ENCODE measurements at places on chromosomes 1 and 21.

- no peak for DNase-seq
These were observed 4.7 kb upstream of the CD160 start for GRCh38 chr1:145714524-145715111.

- no peak for DNase-seq
These were observed 23.2 kb downstream of the C1orf94 start for GRCh38 chr1:34199927-34200326.

- DNase-seq, result peak; percentile 12
These were observed 742 bp downstream of the TMEM222 start for GRCh38 chr1:27322569-27323240.

- DNase-seq, result no peak
These were observed 13.2 kb upstream of the SLC2A1 start for GRCh38 chr1:42971841-42972291.

DNA sequence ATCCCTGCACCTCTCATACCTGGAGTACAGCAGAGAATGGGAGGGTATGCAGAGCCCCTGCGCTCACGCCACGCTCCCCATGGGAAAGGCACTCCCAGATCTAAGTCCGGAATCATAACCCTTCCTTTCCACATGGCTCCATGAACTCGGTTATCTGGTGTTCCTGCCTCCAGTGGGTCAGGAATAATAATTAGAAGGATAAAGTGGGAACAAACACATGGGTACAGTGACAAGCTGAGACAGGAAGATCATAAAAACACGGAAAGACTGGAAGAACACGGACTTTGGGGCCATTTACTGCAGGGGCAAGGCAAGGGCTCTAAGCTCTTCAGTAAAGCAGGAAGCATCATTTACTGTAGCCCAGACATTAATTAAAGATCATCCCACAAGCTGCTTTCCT is 48.6 kb downstream of the FOXO6 start:
- DNase-seq, result no peak

GRCh38 chr21:37547615-37548200 is 181.1 kb downstream of the DYRK1A start:
- no peak for DNase-seq

DNA sequence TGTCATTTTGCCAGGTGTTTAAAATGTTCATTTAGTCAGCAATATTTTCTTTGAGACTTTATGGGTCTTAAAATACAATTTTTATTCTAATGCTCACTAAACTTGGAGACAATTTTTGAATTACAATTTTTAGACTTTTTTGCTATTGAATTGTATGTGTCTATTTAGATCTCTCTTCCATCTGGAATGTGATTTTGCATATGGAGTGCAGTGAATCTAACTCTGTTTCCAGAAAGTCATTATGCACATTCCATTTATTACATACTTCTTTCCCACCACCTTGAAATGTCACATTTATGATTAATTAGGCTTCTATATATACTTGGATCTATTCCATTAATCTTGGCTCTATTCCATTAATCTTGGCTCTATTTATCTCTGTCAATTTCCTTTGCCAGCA is 5.6 kb upstream of the TSPEAR start:
- no peak for DNase-seq

GRCh38 chr1:170592591-170593111 is 60.7 kb downstream of the GORAB start:
- DNase-seq, result peak; percentile 25
